ENCODE measurements at places on chromosomes 5 and 9.

- DNase-seq = no peak
Observed at GRCh38 chr5:143738417-143739401, 73.3 kb upstream of the HMHB1 start.

- DNase-seq = no peak
Observed at GRCh38 chr9:81565144-81565543, 124.2 kb downstream of the TLE1 start.

GRCh38 chr5:108386345-108387061 lies 4.6 kb upstream of the FBXL17 start:
- DNase-seq = no peak

DNA sequence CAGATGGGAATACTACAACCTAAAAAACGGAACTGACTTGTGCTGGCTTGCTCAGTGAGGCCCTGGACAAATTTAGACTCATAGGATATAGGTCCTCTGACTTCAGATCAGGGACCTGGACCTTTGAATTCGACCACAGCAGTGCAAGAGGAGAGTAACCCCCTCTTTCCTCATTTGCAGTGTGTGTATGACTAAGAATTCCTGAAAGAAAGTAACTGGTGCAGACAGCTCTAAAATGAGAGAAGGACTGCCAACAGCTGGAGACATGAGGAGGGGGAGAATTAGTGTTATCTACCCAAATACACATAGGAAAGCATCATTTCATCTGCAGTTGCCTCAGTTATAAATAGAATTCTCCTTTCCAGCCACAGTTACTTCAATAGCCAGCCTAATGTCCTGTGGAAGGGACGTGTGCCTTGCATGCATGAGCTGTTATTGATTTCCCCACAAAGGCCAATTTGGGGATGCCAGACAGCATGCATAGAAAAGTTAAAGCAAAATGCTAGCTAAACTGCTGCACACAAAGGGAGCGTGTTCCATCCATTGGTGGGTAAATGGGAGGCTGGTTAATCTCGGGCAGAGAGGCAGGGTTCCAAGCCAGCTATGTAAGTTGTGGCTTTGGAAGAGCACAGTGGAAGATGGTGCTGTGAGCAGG lies 442.7 kb downstream of the CDK5RAP2 start:
- DNase-seq = no peak

DNA sequence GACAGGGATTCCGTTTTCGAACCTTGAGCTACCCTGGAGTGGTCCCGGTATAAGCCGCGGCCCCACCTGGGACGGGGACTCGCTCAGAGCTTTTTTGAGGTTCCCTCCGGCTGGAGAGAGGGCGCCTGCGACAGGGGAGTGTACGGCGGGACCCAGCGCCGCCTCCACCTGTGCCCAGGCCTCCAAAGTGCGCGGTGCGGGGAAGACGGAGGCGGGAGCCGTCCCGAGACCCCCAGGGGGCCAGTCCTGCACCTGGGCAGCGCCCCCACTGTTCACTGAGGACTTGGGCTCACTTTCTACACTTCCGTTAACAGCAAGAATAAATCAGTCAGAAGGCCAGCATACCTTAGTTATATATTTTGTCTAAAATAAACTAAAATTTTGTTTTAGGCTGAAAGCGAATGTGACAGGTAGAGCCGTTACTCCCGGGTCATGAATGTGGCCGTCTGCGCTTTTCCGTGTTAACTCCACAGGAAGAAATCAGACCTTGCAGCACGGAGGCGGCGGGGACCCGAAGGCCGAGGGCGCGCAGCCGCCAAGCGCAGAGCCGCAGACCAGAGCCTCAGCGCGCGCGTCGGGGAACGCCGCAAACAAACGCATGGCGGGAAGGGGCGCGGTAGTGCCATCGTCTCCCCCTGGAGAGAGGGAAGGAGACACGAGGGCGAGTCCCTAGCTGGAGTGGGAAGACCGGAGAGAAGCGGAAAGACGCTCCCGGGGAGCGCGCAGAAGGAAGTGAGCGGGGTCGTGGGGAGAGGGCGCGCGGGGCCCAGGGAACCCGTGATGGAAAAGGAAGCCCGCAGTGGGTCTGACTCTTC lies 14.1 kb downstream of the TRIM7 start:
- DNase-seq = no peak

DNA sequence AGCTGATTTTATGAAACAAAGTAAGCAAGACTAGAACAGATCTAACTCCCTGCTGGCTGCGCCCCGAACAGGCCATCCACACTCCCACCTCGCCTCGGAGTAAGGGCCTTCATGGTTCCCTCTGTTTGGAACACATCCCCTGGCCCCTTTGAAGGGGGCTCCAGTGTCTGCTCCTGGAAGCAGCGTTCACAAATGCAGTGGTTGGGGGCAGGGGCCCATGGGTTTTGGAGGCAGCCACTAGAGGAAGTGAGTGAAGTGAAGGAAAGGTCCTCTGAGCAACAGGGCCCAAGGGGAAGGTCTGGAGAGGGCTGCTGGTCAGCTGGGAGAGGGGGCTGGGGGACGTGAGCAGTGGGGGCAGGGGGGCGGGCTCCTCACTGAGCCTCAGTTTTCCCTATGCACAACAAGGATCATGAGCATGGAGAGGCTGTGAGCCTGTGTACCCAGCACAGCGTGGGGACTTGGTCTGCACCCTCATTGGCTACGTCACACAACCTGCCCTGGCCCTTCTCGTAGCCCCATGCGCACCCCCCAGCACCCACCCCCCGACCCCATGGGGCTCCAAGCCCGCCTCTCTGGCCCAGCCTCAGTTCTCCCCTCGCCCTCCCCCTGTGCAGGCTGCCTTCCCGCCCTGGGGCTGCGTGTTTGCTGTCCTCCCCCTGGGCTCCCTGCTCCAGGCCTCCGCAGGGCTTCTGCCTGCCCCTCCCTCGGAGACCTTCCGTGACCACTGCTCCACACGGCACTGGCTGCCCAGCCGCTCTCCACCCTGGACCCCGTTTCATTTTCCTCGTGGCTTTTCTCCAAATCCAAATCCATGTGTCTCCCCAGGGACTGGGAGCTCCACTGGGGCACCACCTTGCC lies 39.5 kb downstream of the RASGEF1C start:
- DNase-seq = no peak

DNA sequence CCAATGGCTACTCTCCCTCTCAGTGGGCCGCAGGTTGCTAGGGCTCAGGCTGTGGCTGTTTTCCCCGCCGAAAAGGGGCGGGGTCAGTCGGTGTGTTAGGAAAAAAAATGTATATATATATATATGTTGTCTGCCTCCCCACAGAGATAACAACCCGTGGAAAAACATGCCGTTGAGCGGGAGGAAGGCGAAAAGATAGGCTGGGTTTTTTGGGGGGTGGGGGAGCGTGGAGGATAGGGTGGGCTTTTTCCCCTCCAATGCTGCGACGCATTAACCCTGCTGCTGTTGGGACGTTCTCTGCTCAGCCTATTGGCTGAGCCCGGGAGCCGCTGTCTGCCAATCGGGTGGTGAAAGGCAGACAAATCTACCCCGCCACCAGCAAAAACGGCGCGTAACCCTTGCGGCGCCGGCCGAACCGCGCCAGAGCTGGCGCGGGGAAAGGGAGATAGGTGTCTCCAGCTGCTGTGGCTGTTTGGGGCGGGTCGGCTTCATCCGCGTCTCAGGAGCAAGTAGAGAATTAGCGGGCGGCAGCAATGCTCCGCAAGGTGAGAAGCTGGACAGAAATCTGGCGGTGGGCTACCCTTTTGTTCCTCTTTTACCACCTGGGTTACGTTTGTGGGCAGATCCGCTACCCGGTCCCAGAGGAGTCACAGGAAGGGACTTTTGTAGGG lies at the start of gene PCDHGC4:
TSS of gene PCDHGC4 (plus strand) at position 390 of the 671 bp plus-strand sequence. CDS start at position 534, 144 bp downstream.
- no peak for DNase-seq

DNA sequence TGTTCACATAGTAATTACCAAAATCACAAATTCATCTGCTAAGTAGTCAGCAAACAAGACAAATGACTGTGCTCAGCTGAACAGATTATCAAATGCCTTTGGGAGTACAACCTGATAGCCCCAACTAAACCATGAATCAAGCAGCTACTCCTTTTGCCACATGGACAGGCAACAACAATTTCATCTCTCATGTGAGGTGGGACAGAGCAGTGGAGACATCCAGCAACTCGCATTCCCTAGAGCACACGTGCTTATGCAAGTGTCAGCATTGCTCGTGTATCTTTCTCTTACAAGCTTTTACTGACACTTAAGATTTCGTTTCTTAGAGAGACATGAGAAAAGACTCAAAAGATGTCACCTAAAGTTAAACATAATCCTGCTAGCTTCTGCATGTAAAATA lies 42.7 kb upstream of the PPP2R2B start:
- DNase-seq = no peak

- no peak for DNase-seq
Observed at GRCh38 chr9:129887334-129888292, 52.4 kb downstream of the USP20 start.

DNA sequence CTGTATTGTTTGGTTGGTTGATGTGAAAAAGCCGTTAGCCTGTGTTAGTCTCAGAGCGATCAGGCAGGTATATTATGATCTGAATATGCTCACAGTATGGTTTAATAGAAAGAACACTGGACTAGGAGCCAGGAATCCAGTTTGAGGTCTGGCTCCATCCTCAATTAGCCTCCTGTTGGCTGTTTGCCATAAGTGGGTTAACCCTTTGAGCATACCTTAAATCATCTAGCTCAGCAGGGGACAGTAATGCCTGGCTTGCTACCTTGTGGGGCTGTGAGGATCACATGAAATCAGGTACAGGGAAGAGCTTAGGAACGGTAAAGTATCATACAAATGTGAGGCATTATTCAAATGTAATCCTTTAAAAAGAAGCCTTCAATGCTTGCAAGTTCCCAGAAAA lies 104.7 kb downstream of the CMYA5 start:
- no peak for DNase-seq

DNA sequence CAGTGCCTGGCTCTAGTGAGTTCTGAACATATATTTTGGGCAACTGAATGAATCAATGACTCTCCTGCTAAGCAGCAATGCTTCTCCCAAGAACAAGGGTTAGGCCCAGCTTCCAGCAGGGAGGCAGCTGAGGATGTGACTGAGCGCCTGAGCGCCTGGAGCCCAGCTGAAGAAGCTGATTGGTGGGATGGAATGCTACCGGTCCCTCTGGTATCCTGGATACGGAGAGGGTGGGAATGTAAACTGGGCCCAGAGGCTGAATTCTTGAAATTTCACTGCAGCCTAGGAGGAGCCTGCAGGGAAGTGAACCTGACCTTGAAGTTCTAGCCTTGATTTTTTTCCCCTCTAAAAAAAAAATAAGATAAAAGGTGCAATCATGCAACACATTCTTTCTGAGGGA lies 43.2 kb downstream of the WWC1 start:
- no peak for DNase-seq

DNA sequence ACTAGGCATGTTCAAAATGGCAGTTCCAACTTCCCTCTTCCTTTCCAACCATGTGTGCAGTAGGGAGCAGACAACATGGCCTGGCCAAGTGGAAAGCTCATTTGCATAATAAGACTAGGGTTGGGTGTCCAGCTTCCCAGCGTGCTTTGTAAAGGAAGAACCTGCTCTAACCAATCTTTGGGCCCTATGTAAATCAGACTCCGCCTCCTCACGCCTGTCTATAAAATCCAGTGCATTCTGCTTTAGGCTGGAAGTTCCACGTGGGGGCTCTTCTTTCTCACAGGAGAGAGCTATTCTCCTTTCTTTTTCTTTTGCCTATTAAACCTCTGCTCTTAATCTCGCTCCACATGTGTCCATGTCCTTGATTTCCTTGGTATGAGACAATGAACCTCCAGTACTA lies 83.4 kb downstream of the GCNT1 start:
- DNase-seq = no peak

DNA sequence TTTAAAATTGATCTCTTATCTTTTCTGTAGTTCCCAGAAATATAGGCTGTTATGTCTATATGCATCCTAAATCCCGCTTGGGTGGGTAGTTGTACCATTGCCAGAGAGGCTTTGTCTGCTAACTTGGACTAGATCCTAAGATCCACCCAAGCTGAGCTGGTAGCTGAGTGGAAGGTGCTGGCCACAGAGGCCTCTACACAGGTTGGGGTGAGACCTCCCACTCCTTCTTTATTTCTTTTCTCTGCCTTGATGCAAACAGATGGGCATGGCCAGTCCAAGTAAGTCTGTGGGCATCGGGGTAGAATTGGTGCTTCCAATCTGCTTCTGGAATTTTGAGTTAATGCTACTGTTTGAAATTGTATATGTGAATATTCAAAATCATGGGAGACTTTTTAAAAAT lies 14.4 kb upstream of the GADD45G start:
- DNase-seq = no peak

- DNase-seq = no peak
Observed at GRCh38 chr9:129850821-129851550, 15.7 kb downstream of the USP20 start.

- DNase-seq = no peak
Observed at GRCh38 chr9:7901621-7902020, 102.0 kb upstream of the DMAC1 start.

GRCh38 chr5:154517181-154517580 lies 39.2 kb upstream of the HAND1 start:
- DNase-seq = peak; percentile 57

- DNase-seq = no peak
Observed at GRCh38 chr9:22050924-22051323, 41.8 kb upstream of the CDKN2B start.

DNA sequence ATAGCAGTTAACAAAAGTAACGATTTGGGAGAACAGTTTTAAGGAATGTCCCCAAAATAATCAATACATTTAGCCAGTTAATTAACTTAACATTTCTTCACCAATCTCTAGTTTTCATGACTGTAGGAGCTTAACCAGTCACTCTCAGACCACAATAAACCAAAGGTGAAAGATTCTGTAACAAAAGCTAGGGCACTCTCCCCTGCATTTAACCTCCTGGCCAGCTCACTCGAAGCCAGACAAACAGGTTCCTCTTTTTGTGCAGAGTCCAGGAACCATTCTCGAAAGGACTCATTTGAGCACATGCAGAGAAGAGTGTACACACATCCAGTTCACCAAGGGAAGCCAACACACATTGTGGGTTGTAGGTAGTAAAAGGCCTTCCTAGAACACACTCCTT lies 6.5 kb downstream of the IL7R start:
- no peak for DNase-seq
